ENCODE measurements at places on chromosomes 6 and 20.
A peak's percentile ranks its signal among the peaks of the same experiment; 100 is the strongest.

GRCh38 chr20:33291830-33292355, 8.9 kb downstream of the BPIFB1 start:
- peak; percentile 63 for DNase-seq

DNA sequence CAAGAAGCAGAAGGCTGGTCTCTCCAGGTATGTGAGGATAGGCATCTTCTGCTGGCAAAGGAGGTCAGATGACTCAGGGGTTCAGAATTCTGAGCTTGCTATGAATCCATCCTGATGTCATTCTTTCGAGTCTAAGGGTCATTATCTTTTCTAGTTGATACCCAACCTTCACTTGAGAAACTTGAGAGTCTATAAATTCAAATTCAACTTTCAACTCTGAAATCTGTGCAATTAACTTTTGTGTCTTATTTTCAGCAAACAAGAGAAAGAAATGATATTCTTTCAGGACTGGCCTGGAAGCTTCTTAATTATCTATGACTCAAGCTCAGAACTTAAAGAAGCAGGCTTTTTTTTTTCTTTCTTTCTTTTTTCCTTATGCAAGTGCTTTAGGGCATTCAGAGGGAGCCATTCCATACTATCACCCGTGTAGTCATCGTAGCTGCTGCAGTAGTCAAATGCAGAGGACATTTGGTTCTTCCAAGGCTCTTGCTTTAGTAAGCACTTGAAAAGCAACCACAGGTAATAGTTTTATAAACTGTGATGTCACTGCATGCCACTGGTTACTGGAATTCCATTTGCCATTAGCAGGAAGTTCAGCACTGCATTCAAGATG, 93.0 kb downstream of the ADTRP start:
- DNase-seq: no peak

- DNase-seq: no peak
Observed at GRCh38 chr6:79668381-79668780, 37.3 kb downstream of the SH3BGRL2 start.

- no peak for DNase-seq
Observed at GRCh38 chr20:62463651-62464424, 12.0 kb downstream of the GATA5 start.

- no peak for DNase-seq
Observed at GRCh38 chr6:80179695-80180094, 73.2 kb downstream of the BCKDHB start.

DNA sequence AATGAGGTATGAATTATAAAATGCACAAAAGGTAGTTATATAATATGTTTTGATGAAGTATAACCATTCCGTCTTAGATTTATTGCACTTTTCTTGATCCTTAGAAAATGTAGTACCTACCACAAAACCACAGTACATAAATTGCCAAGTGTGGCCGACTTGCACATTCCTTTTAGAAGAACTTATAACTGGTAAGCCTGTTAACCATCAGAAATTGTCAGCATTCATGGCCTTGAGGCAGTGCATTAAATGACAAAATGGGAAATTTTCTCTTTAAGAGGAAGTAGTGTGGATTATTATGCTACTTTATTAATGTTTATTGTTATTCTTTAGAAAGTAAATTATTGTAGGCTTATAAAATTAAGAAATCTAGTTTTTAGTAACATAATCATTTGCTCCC, 29.6 kb downstream of the TAB2 start:
- no peak for DNase-seq

DNA sequence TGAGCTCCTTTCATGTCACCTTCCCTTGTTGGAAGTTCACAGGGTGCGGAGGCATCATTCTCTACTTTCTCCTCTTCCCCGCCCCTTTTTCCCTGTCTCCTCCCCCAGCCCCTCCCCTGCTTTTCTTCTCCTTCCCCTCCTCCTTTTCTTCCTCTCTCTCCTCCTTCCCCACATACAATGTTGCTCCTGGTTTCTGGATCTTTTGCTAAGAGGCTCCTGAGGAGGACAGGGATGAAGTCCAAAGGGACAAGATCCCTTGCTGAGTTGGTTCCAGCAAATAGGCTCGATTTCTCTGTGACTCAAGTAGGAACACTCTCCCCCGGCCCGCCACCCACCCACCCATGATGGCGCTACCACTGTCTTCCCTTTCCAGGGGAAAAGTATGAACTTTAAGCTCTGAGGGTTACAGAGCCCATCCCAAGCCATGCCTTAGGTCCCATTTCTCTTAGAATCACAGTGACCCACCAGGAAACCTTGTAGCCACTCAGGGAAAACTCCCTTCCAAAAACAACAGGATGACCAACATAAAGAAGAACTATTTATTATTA, 852 bp upstream of the TFEB start:
- no peak for DNase-seq

DNA sequence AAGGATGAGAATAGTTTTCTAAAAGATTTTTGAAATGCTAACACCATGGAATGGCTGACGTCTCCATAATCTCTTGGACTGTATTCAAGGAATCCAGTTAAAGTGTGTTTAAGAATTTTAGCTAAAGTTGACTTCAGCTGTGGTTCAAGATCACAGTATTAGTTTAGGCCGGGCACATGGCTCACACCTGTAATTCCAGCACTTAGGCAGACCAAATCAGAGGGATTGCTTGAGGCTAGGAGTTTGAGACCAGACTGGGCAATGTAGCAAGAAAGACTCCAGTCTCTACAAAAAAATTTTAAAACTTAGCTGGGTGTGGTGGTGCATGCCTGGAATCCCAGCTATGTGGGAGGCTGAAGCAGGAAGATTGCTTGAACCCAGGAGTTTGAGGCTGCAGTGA, 68.2 kb downstream of the RFPL4B start:
- DNase-seq: no peak

GRCh38 chr20:37856932-37857660, 45.8 kb upstream of the VSTM2L start:
- no peak for DNase-seq

DNA sequence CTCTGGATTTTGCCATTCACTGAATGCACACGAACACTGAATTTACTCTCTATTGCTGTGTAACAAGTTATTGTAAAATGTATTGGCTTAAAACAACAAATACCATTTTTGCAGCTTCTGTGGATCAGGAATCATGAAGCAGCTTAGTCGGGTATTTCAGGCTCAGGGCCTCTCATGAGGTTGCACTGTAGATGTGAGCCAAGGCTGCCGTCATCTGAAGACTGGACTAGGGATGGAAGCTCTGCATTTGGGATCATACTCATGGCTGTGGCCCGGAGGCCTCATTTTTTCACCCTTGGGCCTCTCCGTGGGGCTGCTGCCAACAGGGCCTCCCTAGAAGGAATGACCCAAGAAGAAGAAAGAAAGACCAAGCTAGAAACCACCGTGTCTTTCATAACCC, 492.4 kb upstream of the CDH4 start:
- no peak for DNase-seq

DNA sequence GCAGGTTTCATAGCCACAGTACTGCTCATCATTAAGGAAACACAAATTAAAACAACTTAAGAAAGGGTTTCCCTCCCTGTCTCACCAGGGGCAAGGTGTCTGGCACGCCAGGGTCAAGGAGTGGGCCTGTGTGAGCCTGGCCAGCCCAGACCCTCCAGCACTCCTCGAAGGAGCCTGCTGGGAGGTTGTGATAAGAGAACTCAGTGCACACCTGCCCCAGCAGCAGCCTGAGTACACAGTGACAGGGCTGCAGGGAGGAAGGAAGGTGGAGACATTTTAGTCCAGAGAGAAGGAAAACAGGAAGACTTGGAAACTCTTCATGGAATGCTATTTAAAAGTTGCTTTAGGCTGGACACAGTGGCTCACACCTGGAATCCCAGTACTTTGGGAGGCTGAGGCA, 14.1 kb downstream of the NINL start:
- no peak for DNase-seq

DNA sequence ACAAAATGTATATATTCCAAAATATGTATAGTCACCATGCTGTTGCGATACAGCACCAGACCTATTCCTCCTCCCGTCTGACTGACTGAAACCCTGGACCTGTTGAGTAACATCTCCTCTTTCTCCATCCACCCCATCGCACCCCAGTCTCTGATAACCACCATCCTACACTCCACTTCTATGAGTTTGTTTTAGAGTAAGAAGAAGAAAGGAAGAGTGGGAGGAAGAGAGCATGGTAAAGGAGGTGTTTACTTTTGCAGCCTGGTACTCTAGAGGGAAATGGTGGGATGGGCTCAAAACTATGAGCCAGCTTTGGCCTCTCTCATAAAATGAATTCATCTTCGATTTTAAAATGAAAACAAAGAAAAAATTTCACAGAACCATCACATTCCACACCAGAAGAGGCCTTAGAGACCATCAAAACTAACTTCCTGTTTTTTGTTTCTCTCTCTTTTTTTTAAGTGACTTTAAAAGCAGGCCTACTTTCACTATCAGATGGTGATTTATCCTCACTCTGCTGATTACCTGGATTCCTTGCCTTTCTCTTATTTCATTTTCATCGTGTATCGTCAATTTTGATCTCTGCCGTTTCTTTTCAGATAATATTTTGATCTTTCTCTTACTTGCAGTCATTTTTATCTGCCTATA, 16.8 kb upstream of the FUCA2 start:
- DNase-seq: no peak

- DNase-seq: no peak
Observed at GRCh38 chr20:32975698-32976674, 28.2 kb downstream of the SUN5 start.

- DNase-seq: no peak
Observed at GRCh38 chr6:110652520-110652919, 162.7 kb downstream of the CDK19 start.

- no peak for DNase-seq
Observed at GRCh38 chr6:79167931-79168694, 66.4 kb downstream of the HMGN3 start.

GRCh38 chr6:125587666-125588632, 161.5 kb upstream of the HEY2 start:
- DNase-seq: no peak

DNA sequence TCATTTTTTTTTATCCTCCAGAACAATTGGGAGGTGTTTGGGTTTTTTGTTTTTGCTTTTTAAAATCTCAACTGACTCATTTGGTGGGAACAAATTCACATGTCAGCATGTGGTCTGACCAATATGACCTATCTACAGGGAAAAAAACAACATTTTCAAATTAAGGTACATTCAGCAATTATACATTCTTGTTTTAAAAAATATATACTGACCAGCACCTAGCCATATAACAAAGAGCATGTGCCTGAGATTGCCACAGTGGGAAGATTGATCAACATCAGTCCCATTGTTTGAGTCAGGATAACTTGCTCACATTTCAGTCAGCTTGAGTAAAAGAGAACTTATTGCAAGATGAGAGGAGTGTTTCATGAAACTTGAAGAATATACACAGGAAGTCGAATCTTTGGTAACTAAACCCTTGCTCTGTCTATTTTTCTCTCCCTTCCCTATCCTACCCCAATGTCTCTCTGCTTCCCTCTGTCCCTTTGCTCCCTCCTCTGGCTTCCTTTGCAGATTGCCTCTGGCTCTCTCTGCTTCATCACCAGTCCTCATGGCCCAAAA, 163.2 kb upstream of the TAB2 start:
- no peak for DNase-seq

DNA sequence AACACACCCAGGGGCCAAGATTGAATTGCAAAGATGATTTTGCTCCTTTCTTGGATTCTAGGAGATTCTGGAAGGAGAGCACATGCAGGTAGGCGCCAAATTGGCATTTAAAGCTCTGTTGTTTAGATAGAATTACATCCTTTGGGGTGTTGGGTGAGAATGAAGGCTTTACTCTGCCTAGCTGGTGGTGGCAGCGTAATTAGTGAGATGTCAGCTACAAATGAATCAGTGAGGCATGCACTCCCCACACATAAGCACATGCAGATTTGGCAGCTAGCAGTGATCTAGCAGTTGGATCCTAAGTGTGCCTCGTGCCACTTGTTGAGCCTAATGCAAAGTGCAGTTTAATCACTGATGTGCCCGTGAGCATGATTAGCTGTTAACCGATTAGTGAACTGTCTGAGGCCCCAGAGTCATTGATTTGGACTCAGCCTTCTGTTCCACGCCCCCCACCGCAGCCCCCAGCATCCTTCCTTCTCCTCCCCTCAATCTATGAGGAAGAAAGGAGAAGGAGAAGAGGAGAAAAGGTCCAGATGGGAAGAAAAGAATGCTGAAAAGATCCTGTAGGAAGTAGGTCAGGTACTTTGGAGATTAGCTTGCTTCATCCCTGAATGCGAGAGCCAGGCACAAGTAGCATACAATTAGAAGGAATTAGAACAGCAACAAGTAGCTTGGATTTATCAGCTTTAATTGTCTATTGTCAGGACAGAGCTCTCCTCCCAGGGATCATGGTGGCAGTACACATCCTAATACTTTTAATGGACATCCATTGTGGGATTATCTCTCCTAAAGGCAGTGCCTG, 6.0 kb upstream of the PRDM1 start:
- no peak for DNase-seq

DNA sequence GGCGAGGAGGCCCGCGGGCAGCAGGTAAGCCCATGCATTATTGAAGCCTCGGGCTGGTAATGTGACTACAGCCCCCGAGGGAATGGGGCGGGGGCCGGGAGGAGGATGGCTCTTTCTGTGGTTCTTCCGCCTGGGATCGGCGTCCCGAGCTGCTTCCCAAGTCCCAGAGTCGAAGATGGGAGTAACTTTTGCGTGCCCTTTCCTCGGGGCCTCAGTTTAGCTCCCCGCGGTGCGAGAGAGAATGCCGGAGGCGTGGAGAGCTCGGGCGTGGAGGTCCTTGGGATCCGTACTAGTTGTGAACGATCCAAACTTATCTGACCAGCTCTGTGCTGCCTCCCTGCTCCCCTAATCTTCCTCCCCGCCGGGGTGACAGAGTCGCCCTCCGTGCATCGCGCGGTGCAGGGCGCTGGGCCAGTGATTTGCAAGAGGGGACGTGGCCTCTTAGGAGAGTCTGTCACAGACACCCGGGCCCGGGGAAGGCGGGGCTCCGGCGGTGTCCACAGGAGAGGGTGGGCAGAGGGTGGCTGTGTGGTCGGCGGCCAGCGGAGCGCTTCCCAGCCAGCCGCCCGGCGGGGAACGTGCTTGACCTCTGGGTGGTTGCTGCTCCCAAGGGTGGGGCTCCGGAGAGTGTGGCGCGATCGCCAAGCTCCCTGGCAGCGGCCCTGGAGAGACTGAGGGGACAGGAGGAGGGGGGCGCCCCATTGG, 815 bp downstream of the UTRN start:
- DNase-seq: no peak

DNA sequence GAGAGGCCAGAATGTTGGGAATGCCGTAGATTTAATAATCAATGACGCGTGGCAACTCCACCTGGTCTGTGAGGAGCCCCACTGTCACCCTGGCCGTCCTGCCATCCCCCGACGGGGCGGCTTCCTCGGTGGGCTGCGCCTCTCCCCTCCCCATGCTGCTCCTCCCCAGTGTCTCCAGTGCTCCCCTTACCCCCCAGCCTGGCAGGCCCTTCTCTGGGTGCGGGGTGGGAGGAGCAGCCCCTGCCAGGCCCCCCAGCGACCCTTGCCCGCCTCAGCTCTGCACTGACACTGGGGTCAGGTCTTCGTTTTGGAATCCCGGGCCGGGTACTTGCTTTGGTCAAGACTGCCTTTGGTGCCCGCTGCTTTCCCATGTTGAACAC, 82.3 kb upstream of the FRMD1 start:
- no peak for DNase-seq

- DNase-seq: no peak
Observed at GRCh38 chr20:19212469-19212815, at the start of gene SLC24A3. Gene SLC24A3 (plus strand): TSS chr20:19212642.

- DNase-seq: no peak
Observed at GRCh38 chr6:135181333-135182070, 394 bp downstream of the MYB start.

GRCh38 chr6:147870506-147871110, 362.1 kb downstream of the SAMD5 start:
- no peak for DNase-seq

GRCh38 chr20:63252284-63252711, 2.0 kb downstream of the NKAIN4 start:
- DNase-seq: no peak

GRCh38 chr6:11236076-11236750, 3.7 kb upstream of the NEDD9 start:
- DNase-seq: no peak
